ENCODE measurements at places on chromosomes 5 and 9.

- no peak for DNase-seq
Measured at GRCh38 chr9:1701113-1701512, 314.0 kb upstream of the SMARCA2 start.

- DNase-seq, result no peak
Measured at GRCh38 chr9:30198463-30199309, 2185.8 kb upstream of the ACO1 start.

DNA sequence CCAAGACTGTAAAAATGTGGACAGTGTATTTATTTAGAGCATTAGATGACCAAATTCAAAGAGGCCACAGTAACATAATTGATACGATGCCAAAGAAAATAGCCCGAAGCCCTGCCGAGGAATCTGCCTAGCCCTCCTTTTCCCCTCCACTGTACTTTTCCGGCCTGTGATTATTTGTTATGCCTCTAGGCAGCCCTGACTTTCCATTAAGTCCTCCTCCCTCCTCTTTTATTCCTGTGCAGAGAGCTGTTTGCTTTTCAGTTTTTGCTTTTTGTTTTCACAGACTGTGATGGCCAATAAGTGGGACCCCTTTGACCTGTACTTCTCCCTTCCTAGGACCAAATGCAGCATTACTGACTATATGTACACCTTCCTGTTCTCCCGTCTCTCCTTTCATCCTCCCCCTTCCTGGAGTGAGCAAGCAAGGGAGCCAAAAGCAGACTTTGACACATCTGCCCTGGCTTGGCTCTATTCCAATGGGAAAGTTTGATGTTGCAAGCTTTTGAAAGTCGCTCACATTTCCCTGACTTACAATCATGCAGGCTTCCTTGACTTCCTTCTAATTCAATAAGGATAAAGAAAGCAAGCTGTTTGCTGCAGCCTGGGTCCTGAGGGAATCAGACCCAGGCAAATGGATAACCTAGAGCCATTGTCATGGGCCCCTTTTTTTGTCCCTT lies 76.1 kb downstream of the NREP start:
- DNase-seq, result peak; percentile 58

- no peak for DNase-seq
Measured at GRCh38 chr5:74763504-74763903, 3.4 kb downstream of the GFM2 start.

DNA sequence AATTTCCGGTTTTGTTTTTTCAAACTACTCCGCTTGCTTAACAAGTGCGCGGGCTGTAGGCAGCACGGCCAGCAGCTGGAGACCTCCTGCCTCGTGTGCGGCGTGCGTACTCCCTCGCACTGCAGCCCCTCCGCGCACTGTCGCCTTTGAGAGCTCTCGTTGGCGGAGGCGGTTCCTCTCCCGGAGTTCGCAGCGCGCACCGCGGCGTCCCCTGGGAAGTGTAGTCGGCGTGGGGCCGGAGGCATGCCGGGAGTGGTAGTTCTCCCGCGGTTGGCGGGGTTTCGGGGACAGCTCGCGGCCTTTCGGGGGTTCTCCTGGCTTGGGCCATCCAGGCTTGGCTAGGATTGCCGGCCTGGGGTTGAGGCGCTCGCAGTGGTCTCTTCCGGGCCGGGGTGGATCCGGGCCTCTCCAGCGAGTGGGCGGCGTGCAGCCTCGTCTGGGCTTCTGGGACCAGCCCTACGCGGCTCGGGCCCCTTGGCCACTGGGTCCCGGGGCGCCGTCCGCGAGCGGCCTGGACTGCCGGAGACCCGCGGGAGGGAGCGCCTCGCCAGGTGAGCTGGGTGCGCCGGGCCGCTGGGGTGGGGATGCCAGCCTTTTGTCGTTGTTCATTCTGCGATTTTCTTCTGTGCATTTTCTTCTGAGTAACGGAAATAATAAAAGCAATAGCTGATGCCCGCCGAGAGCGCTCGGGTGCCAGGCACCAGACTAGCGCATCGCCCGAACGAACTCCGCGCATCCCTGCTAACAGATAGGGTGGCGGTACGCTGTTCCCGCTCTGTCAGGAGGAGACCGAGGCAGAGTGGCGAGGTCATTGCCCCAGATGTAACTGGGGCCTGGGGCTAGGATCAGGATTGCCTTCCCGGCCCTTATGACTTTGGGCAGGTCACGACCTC lies at the start of gene ZNF354C:
Gene ZNF354C, plus strand, starts transcription at position 258 of the 893 bp plus-strand sequence. CDS start 1,696 bp downstream, outside the sequence.
- DNase-seq, result peak; percentile 77

- no peak for DNase-seq
Measured at GRCh38 chr9:106773750-106774149, 89.2 kb upstream of the ZNF462 start.

- DNase-seq, result no peak
Measured at GRCh38 chr9:12681620-12682019, 11.6 kb upstream of the TYRP1 start.

- no peak for DNase-seq
Measured at GRCh38 chr5:173752653-173753052, 135.5 kb upstream of the CPEB4 start.

- DNase-seq, result no peak
Measured at GRCh38 chr5:131720714-131721113, 76.1 kb downstream of the FNIP1 start.

- DNase-seq, result no peak
Measured at GRCh38 chr9:14018081-14018480, 295.9 kb downstream of the NFIB start.

DNA sequence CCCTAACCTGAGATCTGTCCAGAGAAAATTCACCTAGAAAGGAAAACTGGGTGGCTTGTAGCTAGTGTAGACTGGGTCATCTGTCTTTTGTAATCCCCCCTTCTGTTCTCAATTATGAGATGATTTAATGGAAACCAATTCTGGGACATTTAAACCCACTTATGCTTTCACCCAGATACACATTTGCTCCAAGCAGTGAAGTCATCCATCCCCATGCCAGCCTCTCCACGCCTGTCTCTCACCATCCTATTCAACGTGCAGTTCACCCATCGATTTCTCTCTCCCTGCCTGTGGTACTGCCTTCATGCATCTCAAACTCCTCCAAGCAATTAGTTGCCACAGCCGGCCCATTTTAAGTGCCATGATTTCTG lies 1.8 kb downstream of the PHF19 start:
- DNase-seq, result no peak

- no peak for DNase-seq
Measured at GRCh38 chr5:42020788-42021530, 95.9 kb downstream of the FBXO4 start.

- DNase-seq, result no peak
Measured at GRCh38 chr5:146173597-146173996, 8.9 kb downstream of the LARS1 start.

GRCh38 chr9:89655056-89655989 lies 50.5 kb downstream of the GADD45G start:
- DNase-seq, result no peak

GRCh38 chr5:87138091-87138805 lies 129.4 kb upstream of the RASA1 start:
- DNase-seq, result no peak

GRCh38 chr5:61784341-61784740 lies 452.3 kb downstream of the ZSWIM6 start:
- no peak for DNase-seq

DNA sequence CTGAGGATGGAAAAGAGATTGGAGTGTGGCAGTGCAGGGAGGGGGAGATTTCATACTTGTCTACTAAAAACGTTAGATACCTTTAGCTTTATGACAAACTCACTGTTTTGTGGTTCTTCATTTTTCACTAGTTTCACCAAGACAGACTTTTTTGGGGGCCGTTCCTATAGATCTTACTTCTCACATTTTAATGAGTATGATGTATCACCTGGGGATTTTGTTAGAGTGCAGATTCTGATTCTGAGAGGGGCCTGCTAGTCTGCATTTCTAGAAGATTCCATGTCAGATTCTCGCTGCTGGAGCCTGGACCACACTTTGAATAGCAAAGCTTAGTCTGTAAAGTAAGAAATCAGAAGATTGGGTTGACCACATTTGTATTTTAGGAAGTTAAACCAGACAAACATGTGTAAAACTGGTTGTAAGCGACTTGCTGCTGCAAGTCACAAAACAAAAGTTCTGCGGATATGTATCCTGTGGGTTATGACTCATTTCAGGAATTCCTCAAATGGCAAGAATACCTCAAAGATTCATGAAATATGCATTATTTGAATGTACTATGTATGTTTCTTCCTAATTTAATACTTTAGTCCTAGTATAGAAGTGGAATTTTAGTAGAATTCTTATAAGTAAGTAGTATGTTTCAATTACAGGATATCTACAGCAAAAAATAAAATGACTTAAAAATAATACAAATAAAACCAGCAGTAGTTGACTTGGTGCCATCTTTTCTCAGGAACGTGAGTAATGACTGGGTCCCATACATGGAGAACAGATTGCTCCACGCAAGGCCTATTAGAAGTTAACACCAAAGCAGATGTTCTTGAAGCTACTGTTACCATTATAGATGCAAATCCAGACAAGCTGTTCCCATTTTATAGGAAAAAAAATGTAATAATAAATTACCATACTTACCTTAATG lies 27.8 kb downstream of the NFIL3 start:
- DNase-seq, result no peak

DNA sequence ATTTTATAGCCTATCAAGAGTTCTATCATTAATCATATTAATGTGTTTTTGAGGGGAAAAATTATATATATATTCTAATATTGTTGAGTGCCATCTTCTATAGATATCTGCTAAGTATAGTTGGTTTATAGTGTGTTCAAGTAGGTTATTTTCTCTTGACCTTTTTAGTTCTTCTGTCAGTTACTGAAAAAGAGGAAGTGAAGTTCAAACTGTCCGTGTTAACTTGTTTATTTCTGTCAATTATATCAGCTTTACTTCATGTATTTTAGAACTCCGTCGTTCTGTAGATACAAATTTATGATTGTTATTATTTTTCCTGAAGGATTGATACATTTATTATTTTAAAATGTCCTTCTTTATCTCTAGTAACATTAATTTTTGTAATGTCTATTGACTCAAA lies 1209.1 kb downstream of the CDH12 start:
- DNase-seq, result no peak

- no peak for DNase-seq
Measured at GRCh38 chr5:179298181-179298993, 46.9 kb downstream of the ADAMTS2 start.
